ENCODE measurements at places on chromosomes 16 and 17.

GRCh38 chr16:81729451-81729850 is 49.6 kb upstream of the PLCG2 start:
- DNase-seq, result no peak

GRCh38 chr16:80300456-80300855 is 240.3 kb upstream of the DYNLRB2 start:
- no peak for DNase-seq

GRCh38 chr17:60102632-60103096 is 23.9 kb upstream of the HEATR6 start:
- DNase-seq, result peak; percentile 70

- DNase-seq, result peak; percentile 45
Observed at GRCh38 chr16:86685076-86685475, 106.7 kb downstream of the FOXL1 start.

DNA sequence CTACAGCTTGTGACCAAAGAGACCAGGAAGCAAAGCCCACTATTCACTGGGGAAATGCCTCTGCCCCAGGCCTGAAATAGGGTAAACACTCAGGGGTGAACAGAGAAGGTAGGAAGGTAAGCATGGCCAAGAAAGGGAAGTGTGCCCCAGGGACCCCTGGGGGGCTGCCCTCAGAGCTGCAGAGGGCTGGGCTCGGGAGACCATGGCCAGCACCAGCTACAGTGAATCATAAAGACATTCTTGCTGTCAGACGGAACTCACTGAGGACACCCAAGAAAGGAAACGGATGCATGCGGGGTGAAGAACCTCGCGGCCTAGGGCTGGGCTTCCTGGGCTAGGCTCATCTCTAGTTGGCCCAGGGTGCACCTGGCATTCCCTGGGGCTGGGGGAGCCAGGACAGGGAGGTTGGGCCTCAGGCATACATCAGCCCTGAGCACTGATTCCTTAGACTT is 9.6 kb downstream of the HIC1 start:
- no peak for DNase-seq

GRCh38 chr16:19639986-19640421 is 78.0 kb downstream of the KNOP1 start:
- no peak for DNase-seq

DNA sequence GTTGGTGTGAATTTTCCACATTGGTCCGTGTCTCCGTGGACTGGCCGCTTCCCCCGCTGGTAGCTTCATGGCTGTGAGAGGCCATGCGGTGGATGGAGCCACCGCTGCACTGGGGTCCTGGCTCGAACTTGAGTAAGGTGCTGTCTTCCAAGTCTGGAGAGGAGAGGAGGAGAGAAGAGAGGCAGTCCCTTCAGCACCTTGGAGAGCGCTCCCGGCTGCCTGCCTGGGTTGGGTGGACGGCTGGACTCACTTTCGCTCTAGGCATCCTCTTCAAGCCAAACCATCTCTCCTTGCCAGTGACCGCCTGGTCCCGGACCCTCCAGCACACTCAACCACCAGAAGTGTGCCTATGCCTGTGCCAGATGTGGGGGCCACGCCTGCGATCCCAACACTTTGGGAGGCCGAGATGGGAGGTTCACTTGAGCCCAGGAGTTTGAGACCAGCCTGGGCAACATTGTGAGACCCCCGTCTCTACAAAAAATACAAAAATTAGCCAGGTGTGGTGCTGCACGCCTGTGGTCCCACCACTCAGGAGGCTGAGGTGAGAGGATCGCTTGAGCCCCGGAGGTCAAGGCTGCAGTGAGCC is 6.2 kb downstream of the JPH3 start:
- DNase-seq, result peak; percentile 61

GRCh38 chr16:67490335-67491096 is 7.2 kb upstream of the AGRP start:
- no peak for DNase-seq

GRCh38 chr17:2235792-2236366 is 67.7 kb downstream of the SMG6 start:
- peak; percentile 92 for DNase-seq

- no peak for DNase-seq
Observed at GRCh38 chr16:84667600-84668309, 19.4 kb downstream of the KLHL36 start.

- no peak for DNase-seq
Observed at GRCh38 chr17:7119314-7119713, 4.7 kb upstream of the ASGR2 start.

DNA sequence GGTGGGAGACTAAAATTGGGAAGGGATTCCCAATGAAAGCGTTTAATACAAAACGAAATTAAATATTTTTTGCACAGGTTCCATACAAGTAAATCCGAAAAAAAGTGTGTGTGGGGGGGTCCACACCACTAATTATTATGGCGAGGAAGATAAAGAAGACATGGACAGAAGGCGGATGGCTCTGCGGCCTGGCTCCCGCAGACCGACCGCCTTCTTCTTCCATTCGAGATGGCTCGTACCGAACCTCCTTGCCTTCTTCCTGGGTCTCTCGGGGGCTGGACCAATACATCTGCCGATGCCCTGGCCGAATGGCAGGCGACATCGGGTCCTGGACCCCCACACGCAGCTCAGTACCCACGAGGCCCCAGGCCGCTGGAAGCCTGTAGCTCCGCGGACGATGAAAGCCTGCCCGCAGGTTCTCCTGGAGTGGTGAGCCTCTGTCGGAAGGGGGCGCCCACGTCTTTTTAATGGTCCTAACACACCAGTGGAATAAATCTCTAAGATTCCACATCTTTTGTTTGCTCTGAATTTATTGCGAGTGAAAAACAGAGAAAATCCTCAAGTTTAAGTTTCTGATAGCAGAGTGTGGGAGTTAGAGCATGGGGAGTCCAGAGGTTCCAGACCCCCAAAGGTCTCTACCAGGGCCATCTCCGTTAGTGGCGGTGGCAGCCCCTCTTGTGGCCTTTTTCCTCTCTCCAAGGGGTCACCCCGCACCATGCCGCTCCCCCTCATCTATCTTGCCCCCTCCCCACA is 1.4 kb downstream of the PRAC2 start:
- peak; percentile 62 for DNase-seq

- DNase-seq, result peak; percentile 93
Observed at GRCh38 chr17:76772842-76773525, 35.1 kb downstream of the MFSD11 start.

DNA sequence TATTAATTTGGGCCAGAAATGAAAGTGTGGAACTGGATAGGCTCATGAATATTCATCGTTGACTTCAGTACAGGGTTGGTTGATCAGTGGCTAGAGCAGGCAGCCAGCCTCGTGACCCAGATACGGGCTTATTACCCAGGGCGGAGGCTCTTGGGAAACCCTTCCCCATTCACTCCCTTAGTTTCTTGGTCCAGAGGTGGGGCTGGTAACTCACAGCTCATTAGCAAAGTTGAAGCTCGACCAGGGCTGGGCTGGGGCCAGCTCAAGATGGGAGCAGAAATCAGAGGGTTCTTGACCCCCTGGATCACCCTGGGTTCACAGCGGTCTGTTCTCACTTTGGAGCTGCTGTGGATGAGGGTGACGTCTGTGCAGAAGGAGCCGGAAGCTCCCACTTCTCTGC is 44.6 kb upstream of the GSE1 start:
- no peak for DNase-seq

DNA sequence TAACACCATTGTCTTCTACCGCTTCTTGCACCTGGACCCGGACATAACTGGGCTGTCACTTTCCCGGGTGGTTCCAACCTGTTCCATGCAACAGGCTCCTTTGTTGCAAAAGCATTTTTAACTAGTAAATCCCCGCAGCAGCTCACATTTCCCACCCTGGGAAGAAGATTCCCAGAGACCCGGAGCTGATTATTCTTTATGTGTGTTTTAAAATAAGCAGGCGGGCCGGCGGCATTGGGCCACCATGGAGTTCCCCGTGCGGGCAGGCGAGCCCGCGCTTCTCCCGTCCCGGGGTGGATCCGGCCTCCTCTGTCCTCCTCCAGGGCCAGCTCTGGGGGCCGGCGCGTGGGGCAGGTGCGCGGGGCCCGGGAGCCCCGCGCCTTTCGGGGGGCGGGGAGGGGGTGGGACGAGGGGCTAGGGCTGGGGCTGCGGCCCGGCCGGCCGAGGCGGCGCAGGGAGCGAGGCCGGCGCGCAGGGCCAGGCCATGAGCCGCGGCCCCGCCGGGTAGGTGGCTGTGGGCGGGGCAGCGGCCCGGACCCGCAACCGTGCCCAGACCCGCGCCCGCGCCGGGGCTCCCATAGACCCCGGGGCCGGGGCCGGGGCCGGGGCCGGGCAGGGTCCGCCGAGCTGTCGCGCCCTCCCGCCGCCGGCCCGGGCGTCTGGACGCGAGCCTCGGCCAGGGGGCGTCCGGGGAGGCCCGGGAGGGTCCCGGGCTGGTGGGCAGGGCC is 1.7 kb downstream of the CRAMP1 start:
- no peak for DNase-seq

GRCh38 chr17:64575431-64575830 is 68.7 kb downstream of the CEP95 start:
- no peak for DNase-seq

GRCh38 chr17:82386881-82387704 is 15.5 kb downstream of the UTS2R start:
- DNase-seq, result no peak

GRCh38 chr17:66135896-66136295 is 56.0 kb downstream of the CEP112 start:
- peak; percentile 6 for DNase-seq

DNA sequence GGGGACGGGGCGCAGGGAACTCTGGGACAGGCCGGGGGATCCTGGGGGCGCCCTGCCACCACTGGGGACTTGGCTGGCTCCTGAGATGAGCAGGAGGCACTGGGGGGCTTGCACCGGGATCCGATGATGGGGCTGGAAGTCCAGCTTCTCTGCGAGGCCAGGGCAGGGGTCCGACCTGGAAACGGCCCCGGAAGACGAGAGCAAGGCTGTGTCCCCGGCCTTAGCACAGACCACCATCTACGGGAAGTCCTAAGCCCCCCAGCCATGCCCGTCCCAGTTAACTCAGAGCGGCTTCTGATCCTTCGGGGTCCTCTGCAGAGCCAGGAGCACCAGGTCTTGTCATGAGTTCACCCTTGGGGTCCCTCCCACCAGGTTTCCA is 573 bp downstream of the CDT1 start:
- no peak for DNase-seq

- DNase-seq, result no peak
Observed at GRCh38 chr17:59190806-59191205, 19.0 kb upstream of the SMG8 start.

- DNase-seq, result no peak
Observed at GRCh38 chr16:27113341-27113841, 46.7 kb downstream of the C16orf82 start.

- peak; percentile 78 for DNase-seq
Observed at GRCh38 chr16:31869511-31870201, 4.0 kb upstream of the ZNF267 start.

DNA sequence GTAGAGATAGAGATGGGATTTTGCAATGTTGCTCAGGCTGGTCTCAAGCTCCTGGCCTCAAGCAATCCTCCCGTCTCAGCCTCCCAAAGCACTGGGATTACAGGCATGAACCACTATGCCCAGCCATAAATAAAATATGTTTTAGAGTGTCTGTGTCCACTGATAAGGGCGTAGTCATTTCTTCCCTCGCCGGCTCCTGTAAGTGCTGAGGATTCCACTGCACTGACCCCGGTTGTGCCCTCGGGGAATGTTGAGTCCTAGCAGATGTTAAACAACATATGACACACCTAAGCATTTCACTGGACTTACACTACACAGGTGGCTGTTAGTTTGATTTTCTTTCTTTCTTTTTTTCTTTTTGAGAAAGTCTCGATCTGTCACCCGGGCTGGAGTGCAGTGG is 5.6 kb upstream of the SHMT1 start:
- no peak for DNase-seq

DNA sequence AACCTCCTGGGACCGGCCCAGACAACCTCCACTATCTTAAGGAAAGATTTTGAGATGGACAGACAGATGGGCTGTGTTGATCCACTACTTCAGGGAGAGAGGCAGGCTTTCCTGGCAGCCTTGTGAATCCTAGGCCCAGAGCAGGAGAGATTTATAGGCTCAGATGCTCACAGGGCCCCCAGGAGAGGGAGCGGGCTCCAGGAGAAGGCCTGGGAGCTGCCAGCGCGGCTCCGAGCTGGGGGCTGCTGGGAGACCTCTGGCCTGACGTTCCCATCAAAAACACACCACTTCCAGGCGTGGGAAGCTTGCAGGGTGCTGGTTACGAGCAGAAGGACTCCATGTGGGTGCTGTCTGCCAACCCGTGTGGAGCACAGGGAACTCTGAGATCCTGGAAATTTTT is 53.2 kb downstream of the MYH11 start:
- DNase-seq, result no peak

DNA sequence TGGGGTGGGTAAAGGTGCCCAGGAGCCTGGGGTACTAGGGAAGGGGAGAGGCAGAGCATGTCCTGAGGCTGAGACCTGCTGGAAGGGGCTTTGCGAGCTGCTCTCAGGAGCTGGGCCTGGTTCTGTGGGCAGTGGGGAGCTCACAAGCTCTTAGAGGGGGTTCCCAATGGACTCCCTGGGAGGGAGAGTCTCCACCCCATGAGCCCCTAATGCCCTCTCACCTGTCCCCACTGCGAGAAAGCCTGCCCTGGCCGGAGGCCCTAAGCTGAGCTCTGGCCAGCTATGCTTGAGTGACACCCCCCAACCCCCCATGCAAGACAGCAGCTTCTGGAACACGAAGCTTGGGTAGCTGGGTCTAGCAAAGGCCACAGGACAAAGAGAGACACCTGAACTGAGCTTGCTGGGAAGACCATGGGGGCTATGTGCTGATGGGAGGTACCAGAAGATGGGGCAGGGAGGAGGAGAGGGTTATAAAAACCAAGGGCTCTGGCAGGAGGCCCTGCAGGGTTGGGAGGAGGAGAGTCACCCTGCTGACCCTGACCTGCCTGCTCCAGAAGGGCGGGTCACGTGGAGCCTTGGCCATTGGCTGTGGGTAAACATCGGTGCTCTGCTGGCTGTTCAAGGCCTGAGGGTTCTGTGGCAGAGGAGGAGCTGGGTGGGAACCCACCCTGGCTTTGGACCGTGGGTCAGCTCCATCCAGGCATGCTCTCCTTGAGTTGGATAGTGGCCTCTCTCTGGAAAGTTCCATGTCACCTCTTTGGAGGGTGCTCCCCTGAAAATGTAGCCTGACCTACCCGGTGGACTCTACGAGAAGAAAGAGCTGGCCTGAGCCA is 106.7 kb downstream of the RAB11FIP4 start:
- no peak for DNase-seq

GRCh38 chr16:66933776-66934137 is 445 bp downstream of the CIAO2B start:
- no peak for DNase-seq

DNA sequence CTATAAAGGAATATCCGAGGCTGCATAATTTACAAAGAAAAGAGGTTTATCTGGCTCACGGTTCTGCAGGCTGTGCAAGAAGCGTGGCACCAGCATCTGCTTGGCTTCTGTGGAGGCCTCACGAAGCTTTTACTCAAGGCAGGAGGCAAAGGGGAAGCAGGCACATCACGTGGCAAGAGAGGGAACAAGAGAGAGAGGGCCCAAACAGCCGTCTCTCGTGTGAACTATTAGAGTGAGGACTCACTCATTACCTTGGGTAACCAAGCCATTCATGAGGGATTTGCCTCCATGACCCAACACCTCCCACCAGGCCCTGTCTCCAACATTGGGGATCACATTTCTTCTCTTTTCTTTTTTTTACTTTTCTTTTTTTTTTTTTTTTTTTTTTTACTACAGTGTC is 7.5 kb upstream of the ALKBH5 start:
- no peak for DNase-seq

DNA sequence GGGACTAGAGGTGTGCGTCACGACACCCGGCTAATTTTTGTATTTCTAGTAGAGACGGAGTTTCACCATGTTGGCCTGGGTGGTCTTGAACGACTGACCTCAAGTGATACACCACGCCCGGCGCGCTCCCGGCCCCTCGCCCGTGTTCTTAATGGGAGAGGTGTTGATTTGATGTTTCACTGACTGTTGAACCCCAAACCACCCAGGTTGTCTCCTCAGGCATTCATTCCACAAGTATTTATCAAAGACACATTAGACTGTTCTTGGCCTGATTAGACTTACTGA is 1.4 kb downstream of the CENPN start:
- DNase-seq, result no peak

Data from fibroblast of skin of right quadriceps (primary cell).